Stimulated activated CD8-positive, alpha-beta memory T cell treated with anti-CD3 and anti-CD28 coated beads, Interleukin-15, amount 100 ng/mL, for 48 hours (primary cell): ENCODE measurements at places on chromosomes 11 and 22.

DNA sequence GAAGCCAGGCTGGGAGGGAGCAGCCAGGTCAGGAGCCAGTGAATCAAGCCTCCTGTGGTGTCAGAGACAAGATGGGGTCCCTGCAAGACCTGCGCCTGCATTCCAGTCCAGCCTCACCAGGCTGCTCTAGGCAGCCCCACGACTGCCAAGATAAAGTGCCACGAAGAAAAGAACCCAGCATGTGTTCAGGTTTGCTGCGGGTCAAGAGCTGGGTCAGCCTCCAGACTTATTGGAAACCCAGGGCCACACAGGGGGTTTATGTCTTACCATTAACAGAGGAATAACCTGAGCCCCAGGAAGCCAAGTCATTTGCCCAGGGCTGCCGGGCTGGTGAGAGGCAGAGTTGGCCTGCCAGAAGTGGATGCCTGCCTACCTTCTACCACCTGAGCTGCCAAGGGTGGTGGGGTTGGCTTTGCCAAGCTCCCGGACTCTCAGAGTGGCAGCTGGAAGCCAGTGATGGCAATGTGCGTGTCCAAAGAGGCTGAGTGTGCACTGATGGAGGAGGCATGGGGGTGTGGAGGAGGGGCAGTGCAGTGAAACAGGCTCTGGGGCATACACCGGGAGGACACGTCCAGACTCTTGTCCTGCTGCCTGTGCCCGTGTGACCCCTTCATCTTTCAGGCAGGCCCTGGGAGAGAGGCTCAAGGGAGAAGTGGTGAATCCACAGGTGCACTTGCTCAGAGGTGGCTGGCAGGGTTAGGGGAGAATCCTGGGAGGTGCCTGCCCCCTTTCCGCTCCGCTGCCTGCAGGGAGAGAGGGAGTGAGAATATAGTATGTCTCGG lies 1.7 kb downstream of the RASD2 start:
- DNase-seq = no peak

- DNase-seq = no peak
These were observed 132.9 kb upstream of the ZBED5 start for GRCh38 chr11:10990637-10991193.

DNA sequence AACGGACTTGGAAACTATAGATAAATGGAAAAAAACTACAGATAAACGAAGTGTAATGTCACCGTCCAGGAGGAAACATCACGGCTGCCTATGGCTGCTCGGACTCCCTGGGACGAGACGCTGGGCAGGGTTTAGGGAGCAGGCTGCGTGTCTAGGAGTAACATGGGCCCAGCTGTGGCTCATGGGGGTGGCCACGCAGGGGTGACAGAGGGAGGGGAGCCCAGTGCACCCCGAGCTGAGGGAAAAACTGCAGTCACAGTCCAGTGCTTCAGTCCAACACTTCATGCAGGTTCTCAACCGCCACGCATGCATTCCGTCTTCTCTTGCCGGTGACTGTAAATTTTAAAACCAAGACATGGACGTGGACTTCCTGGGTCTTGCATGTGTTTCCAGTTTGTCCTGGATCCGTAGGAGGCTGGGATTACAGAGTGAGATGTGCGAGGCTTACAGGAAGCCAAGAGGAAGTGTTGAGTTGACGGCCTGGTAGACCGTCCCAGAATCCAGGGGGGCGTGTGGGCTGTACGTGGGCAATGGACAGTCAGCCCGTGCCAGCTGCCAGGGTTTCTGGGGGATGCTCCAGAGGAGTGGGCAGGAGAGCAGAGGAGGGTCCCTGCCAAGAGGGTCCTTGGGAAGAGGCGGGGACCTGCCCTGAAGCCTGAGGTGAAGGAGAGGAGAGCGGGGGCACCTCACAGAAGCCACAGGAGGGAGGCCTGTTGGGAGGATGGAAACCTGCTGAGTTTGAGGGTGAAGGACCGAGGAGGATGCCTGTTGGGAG lies 691.4 kb downstream of the BRD1 start:
- no peak for DNase-seq

- DNase-seq = no peak
These were observed 679.3 kb upstream of the CCDC179 start for GRCh38 chr11:23539556-23539955.

DNA sequence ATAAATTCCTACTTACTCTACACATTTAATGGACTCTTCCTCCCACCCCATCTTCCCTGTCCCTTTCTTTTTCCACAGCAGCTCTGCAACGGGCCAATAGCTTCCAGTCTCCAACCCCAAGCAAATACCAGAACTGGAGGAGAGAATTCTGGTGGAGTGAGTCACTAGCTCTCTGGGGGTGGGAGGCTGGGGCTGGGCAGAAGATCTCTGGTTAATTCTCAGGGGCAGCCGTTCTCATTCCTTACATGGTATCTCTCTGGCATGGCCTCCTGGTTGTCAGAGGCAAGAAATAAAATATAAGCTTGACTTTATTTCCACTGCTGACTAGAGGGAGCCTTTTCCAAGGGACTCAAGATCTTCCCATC lies 90.4 kb upstream of the PARVA start:
- no peak for DNase-seq

DNA sequence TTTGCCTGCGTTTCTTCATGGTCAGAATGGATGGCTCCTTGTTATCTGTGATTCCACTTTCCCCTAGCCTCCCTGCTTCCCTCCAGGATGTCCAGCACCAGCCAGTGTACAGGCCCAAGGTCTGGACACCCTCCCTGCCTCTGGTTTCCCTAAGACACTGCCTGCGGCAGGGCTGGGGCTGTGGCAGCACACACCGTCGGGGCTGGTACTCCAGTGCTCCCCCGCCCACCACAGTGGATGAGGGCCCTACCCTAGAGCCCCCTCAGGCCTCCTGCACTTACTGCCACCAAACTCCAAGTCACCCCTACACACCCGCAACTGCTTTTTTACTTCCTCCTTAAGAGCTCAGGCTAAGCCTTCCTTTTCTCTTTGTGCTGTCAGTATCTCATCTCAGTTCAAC lies 28.9 kb downstream of the ZNF214 start:
- no peak for DNase-seq

- no peak for DNase-seq
These were observed 71.8 kb upstream of the TP53I11 start for GRCh38 chr11:45022294-45023064.

DNA sequence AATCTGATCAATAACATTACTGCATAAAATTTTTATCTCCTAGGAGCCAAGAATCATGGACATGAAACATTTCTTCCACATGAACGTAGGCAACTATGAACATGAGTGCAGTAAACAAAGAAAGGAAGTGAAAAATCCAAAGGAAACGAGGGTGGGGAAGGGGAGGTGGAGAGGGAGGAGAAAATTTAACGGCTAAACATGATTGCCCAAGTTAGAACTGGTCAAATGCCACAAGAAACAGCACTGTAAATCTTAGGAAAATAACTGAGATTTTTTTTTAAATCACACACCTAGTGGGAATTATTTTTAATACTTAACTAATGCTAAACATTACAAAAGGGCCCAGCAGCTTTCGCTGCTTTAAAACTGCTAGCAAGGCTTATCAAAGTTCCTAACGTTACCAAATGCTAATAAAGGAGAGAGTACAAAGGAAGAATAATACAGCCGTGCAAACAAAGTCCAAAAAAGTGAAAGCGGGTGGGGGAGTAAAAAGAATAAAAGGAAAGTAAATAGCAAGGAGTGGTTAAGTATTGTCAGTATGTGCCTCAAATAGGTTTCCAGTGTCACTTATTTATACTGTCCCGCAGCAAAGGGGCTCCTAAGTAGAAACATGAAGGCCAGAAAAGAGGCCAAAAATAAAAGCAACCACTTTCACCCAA lies 13.7 kb downstream of the NARS2 start:
- no peak for DNase-seq

DNA sequence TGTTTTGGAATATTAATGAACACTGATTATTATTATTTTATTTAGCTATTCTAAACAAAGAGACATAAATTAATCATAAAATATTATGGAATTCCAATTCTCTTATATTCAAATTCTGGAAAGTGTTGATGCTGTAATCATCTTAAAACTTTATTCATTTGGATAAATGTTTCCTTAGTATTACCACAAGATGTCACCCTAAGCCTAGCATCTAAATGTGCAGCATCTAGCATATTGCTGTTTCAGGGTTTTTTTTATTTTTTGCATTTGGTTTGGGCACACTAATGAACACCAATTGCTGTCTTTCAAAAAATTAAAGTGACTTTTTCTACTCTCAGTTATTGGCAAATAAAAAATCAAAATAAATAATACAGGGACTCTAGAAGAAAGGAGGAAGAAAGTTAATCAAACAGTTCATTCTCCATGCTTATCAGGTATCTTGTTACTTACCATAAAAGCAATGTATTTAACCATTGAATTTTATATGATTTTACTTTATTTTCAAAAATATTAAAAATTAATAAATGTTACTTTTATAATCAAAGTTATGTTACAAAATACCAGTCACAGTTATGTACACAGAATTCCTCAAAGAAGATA lies 31.8 kb downstream of the DLG2 start:
- DNase-seq = no peak

DNA sequence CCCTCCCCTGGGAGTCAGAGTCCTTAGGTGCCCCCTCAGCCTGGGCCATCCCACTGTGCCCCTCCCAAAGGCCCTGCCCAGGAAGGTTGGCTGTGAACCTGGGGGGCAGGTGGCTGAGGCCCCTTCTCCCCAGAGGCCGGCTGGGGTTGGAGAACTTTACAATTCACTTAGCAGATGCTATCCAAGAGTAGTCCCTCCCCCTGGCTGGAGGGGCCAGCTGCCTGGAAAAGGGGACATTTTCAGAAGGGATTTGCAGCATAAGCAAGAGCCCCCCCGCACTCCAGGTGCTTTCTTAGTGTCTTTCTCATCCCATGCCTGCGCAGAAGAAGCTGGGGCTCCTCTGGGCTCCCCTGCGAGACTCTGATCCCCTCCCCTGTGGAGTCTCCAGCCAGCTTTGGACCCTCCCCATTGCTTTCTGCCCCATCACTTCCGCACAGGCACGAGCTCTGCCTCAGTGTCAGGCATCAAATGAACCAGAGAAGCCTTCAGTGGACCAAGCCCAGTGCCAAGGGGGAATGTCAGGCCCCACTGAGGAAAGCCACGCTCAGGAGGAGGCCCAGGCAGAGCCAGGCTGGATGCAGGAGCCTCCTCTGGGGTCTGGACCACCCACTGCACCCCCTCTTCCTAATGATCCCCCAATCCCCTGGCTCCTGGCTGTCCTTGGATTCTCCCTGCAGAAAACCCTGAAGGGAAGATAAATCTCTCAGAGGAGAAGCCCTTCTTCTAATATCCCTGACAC lies 3.7 kb downstream of the SSTR3 start:
- DNase-seq = no peak

GRCh38 chr11:128711136-128711535 lies 17.3 kb downstream of the FLI1 start:
- DNase-seq = no peak

GRCh38 chr22:29636751-29637150 lies 33.3 kb downstream of the NF2 start:
- no peak for DNase-seq

DNA sequence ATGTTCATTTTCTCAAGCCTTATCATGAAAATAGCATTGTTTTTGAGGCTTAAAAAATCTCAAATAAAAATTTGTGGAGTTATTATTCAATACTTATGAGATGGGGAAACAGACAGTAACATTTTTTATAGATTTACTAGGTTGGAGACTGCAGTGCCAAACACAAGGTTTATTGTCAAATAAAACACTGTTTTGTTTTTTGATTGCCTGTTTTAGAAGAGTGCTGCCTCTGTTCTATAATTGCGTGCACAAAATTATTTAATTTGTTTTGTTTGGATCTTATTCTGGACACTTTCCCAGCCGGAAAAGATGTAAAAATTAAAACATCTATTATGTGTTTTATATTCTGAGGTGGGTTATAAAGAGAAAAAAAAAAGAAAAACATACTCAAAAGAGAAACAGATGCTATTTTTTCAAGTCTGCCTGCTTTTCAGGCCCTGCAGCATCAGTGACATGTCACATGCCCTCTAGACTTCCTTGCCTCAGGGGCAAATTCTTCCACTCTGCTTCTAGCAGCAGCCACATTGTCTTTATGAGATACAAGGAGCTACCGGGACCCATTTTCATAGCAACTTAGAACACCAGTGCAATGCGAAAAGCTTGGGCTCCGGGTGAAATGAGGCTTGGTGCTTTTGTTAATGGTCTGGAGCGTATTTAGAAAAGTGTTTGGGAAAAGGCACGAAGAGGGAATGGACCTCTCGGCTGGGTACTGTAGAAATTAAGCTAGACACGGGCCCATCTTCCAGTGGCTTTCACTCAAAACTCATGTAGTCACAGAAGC lies 77.5 kb downstream of the EFCAB6 start:
- DNase-seq = no peak

DNA sequence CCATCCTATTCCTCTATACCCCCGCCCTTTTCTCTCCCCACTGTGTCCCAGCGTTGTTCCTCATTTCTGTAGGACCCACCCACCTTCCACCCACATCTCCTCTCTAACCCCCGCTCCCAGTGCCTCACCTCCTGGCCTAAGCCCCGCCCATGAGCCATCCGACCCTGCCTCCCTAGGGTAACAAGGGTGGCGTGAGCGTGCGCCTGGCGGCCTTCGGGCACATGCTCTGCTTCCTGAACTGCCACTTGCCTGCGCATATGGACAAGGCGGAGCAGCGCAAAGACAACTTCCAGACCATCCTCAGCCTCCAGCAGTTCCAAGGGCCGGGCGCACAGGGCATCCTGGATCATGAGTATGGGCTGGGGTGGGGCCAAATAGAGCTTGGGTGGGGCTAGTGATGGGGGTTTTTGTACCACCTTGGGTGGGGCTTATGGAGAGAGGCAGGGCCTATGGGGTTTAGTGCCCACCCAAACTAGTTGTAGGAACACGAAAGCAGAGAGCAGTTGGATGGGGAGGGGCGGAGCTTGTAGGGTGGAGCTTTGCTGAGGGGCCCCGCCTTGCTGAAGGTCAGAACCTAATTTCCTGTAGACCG lies 4.5 kb downstream of the INPP5J start:
- DNase-seq = no peak

DNA sequence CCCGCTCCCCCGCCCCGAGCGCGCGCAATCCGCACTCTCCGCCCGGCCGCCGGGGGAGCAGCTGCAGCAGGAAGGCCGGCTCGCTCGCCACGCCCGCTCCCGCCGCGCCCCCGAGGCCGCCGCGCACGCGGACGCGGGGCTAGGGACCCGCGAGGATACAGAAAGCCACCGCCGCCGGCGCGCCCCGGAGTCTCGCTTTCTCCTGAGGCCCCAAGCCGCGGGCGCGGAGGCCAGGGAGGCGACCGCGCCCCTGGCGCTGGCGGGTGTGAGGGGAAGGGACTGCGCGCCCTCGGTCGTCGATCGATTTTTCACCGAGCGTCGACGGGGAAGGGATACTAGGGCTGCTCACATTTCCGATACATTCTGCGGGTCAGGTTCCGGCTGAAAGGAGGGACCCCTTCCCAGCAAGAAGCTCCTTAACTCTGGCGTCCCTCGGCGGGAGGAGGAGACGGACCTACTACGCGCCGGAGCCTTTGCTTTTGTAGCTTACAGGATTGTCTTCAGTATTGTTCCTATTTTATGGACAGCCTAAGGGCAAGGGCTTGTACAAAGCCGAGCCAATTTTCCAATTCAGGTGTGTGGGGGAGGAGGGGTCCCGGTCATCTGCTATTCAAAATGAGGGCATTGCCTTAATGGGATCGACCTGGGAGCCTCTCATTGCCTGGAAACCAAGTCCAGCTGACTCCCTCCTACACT lies 416 bp upstream of the GAB2 start:
- DNase-seq = peak; percentile 72

- DNase-seq = no peak
These were observed 73.3 kb downstream of the SGSM3 start for GRCh38 chr22:40443732-40444131.

GRCh38 chr11:77171885-77172665 lies 44.0 kb downstream of the MYO7A start:
- no peak for DNase-seq

- DNase-seq = no peak
These were observed 110.6 kb downstream of the TP53I11 start for GRCh38 chr11:44840085-44840478.
